ENCODE measurements at places on chromosomes 4 and X. TPM values are rescaled to one million over a fixed set of nuclear protein-coding genes. Genes with fewer than 3 reads are reported as not detected.

The CYLC1 gene
- not detected for total RNA-seq

The FRAS1 gene
- total RNA-seq: 3.3 TPM

The UBA1 gene
- total RNA-seq: 184 TPM

The CFAP99 gene
- total RNA-seq: 0.18 TPM

The TXK gene
- total RNA-seq: 0.15 TPM

All from A549 treated with Hydrocortisone at 1 μM for 4 hours (cell line).